ENCODE measurements at places on chromosomes 1 and 21. TPM values are rescaled to one million over a fixed set of nuclear protein-coding genes. Genes with fewer than 3 reads are reported as not detected.

GRCh38 chr1:244272471-244273261, 179.0 kb downstream of the ADSS2 start:
- H3K4me3 ChIP-seq: no peak overlapping the region
- DNase-seq: peak; percentile 65
- no peaks in the 10 kb centered on the region for H3K36me3 ChIP-seq
- H3K4me1 ChIP-seq: peaks cover 25% of the 10 kb centered on the region

CD48 gene
- total RNA-seq: not detected

WNT3A gene
- not detected for total RNA-seq

OR2T5 gene
- total RNA-seq: not detected

DNA sequence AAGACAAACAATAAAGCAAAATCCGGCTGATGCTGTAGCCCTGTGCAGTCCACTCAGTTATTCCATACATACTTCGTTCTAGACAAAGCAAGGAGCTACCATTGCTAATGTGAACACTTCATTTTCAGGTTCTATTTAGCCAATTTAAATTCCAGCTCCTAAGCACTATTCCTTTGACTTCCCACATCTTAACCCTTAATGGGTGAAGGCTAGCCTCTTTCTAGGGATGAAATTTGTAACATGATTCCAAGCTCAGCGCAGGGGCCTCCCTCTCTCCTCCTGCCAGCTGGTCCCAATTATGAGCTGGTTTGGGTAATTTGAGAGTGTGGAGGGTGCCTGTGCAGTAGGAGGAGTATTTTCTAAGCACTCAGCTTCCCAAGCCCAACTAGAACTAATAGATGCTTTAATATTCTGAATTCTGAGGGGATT, 53.9 kb upstream of the PTGFRN start:
- H3K4me3 ChIP-seq: no peak overlapping the region
- no peak for DNase-seq
- H3K27me3 ChIP-seq: no peaks in the 10 kb centered on the region
- H3K4me1 ChIP-seq: no peaks in the 10 kb centered on the region

LYSMD1 gene
- total RNA-seq: 15.8 TPM
